KG1 (cell line): ENCODE measurements at places on chromosomes 7 and 10.

- DNase-seq, result no peak
Observed at GRCh38 chr7:106347229-106347833, 62.5 kb upstream of the NAMPT start.

DNA sequence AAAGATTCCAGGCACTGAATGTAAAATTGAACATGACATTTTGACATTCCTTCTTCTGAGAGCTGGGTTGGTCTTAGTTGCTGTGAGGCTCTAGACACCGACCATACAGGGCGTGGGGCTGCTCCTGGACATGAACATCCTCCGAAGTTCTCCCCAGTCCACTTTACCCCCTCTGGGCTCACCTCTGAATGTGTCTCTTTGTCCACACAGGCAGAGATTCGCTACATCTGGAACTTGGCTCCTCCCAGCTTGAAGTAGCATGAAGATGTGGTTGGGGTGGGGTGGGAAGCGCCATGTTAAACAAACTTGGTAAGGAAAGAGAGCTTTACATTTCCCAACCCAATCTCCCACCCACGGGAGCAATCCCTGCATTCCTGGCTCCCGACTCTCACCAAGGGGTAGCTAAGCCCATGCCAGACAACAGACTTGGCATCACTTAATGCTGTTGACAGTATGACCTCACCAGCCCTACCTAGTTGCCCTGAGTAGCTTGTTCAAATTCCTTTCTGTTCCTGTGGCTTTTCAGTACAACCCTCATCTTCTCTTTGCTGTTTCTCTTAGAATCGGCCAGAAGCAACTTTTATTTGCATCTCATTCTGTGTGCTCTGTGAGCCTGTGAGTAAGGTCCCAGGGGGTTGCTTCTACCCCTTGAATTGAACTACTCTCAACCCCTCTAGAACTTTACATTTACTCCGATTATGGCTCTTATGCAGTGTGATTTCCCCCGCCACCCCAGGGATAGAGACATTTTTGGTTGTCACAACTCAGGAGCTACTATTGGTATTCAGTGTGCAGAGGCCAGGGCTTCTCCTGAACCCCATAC lies 211.4 kb downstream of the SEC23IP start:
- no peak for DNase-seq

DNA sequence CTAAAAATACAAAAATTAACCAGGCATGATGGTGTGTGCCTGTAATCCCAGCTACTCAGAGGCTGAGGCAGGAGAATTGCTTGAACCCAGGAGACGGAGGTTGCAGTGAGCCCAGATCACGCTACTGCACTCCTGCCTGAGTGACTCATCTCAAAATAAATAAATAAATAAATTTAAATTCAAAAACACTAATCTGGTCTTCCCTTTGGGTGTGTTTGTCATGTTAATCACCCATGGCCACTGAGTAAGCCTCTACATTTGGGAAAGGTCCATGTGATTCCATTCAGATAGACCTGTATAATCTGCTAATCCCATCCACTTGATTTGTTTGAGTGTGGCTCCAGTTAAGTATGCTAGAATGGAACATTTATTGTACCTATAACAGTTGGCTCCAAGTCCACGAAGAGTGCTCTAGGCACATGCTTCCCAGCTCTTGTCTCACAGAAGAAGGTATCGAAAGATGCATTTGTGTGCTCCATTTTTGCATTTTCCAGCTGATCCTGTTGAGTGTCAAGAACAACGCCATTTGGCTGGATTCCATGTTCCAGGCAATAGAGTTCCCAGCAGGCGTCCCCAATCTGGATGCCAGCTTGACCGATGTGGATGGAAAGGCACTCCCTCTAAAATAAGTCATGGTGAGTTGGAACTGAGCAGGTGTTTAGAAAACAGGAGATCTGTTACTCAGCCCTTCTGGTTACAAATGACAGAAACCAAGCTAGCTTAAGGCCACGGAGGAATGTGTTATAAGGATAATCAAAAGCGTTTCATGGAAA lies 4.0 kb downstream of the TUBAL3 start:
- no peak for DNase-seq

- no peak for DNase-seq
Observed at GRCh38 chr7:159218170-159218569, 73.5 kb upstream of the VIPR2 start.

GRCh38 chr10:22927661-22928403 lies at the start of gene ARMC3:
Gene ARMC3, plus strand, starts transcription at chr10:22928053. Its CDS starts 3,944 bp downstream, at chr10:22931997.
- DNase-seq, result no peak

DNA sequence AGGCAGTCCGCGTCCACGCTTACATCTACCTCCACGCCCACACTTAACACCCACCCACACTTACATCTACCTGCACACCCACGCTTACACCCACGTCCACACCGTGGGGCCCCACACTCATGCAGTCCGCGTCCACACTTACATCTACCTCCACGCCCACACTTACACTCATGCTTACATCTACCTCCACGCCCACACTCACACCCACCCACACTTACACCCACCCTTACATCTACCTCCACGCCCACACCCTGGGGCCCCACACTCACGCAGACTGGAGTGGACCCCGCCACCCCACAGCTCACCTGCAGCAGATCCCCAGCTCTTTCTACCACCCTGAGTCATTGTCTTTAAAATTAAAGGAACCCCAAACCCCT lies 32.4 kb upstream of the PWWP2B start:
- no peak for DNase-seq

DNA sequence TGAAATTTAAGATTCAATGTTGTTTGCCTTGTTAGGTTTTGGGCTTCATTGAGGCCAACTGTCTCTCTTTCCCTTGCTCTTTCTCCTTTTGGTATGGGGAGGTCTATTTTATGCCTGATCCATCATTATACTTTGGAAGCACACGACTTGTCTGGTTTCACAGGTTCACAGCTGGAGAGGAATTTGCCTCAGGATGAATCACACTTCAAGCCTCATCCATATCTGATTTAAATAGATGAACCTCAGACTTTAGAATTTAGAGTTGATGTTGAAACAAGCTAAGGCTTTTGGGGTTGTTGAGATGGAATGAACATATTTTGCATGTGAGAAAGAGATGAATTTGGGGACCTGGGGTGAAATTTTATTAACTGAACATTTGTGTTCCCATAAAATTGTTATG lies 150.5 kb upstream of the IGFBP3 start:
- DNase-seq, result no peak

DNA sequence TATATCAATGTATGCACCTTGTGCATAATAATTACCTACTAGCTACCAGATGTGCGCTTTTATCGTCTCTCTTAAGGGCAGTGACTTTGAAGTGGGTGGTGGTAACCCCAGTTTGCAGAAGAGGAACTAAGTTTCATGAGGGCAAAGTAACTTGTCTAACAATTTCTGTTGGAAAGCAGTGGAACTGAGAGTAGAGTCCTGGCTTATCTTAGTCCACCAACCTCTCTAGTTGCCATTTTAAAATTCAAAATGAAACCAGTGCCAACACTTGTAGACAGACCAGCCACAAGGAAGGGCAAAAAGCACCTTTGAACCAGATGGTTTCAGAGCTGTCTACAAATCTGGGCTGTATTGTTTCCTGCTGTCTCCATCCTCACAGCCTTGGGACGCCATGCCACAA lies 32.0 kb upstream of the RBM20 start:
- DNase-seq, result no peak

DNA sequence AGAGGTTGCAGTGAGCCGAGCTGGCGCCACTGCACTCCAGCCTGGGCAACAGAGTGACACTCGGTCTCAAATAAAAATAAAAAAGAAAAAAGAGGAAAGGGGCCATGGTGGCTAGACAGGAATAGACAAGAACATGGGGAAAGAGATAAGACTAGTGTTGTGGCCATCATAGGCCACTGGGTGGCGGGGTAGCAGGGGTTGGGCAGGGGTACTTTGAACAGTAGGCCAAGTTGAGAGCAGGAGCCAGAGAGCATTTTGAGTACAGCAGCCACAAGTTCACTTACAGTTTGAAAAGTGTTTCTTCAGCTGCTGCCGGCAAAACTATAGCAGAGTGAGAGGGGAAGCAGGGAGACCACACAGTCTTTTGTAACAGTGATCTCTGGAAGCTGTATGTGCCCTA lies 656.0 kb downstream of the CNTNAP2 start:
- no peak for DNase-seq

- DNase-seq, result no peak
Observed at GRCh38 chr10:104274762-104275721, 6.1 kb downstream of the GSTO2 start.

- DNase-seq, result no peak
Observed at GRCh38 chr7:70706204-70706603, 425.7 kb upstream of the GALNT17 start.

DNA sequence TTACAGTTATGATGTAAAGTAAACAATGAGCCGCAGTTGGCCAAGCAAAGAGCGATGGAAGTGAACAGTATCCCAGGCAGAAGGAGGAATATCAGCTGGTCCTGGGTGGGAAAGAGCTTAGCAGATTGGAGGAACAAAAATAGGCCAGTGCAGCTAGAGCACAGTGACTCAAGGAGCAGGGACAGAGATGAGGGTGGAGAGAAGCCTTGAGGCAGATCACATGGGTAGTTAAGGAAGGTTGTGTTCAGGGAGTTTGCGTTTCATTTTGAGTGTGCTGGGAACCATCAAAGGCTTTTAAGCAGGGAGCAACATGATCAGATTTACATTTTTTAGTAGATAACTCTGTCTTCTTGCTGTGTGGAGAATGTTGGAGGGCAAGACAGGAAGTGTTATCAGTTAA lies 113.6 kb downstream of the OAT start:
- DNase-seq, result no peak

DNA sequence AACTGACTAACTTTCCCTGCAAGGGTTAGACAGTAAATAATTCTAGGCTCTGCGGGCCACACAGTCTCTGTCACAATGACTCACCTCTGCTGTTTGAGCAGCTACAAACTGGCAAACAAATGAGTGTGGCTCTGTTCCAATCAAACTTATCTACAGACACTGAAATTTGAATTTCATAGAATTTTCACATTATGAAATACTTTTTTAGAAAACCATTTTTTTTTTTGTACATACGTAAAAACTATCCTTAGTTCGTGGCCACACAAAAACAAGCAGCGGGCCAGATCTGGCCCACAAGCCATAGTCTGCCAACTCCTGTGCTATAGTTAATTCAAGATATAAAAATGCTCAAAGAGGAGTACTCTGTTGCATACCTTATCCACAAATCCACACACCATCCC lies 32.6 kb downstream of the PIP4K2A start:
- peak; percentile 38 for DNase-seq

- no peak for DNase-seq
Observed at GRCh38 chr7:30115709-30116297, 19.0 kb upstream of the MTURN start.

DNA sequence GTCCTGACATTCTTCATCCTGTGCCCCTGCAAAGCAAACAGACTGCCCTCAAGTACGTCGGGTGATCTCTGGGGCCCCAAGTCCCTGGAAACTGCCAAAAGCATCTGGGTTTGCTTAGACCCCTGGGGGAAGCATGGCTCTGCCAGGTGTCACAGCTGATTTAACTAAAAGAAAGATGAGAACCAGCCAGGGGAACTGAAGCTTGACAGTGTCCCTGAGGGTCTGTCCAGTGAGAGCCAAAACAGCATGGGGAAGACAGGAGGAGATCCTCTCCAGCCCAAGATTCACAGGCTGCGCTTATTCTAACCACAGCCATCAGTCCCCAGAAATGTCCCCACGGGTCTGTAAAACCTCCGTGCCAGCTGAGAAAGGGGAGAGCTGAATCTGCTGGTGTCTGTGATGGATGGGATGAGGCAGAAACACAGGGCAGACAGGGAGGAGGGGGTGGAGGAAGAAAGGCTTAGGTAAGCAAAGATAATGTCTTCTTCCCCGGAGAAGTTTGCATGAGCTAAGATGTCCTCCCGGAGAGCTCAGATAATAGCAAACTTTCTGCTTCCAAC lies 21.3 kb downstream of the CCDC3 start:
- DNase-seq, result no peak

DNA sequence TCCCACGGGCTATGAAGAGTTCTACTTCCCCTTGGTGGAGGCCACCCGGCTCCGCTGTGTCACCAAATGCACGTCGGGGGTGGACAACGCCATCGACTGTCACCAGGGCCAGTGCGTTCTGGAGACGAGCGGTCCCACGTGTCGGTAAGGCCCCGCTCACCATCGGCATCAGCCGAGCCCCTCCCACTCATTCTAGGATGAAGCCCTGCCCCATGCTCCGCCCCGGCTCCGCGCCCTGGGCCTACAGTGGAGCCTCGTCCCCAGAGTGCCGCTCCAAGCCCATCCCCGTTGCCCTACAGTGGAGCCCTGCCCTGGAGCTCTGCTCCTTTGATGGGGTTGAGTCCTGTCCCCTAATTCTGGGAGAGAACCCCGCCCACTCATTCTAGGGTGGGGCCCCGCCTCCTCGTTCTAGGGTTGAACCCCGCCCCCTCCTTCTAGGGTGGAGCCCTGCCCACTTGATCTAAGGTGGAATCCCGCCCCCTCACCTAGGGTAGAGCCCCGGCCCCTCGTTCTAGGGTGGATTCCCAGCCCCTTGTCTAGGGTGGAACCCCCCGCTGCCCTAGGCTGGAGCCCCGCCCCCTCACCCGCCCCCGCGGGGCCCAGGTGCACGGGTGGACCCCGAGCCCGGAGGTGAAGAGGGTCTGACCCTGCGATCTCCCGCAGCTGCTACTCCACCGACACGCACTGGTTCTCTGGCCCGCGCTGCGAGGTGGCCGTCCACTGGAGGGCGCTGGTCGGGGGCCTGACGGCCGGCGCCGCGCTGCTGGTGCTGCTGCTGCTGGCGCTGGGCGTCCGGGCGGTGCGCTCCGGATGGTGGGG lies 3.4 kb upstream of the MUC12 start:
- no peak for DNase-seq

DNA sequence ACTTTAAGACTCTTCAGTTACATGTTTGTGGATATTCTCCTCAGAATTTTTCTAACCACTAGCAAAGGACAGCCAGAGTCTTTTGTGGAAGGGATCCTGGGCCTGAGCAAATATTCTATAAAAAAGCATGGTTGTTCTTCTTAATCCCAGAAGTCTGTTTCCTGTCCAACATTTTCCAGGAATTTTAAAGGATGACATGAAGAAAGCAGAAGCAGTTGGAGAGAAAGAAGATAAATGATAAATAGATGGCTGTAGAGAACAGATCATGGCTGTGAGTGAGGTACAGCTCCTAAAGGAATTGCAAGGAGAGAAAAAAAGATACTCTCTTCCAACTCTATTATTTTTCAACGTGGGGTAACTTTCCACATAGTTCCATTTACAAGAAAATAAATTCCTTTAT lies 91.8 kb upstream of the STEAP4 start:
- DNase-seq, result no peak

GRCh38 chr7:136142583-136142982 lies 165.4 kb upstream of the MTPN start:
- no peak for DNase-seq

DNA sequence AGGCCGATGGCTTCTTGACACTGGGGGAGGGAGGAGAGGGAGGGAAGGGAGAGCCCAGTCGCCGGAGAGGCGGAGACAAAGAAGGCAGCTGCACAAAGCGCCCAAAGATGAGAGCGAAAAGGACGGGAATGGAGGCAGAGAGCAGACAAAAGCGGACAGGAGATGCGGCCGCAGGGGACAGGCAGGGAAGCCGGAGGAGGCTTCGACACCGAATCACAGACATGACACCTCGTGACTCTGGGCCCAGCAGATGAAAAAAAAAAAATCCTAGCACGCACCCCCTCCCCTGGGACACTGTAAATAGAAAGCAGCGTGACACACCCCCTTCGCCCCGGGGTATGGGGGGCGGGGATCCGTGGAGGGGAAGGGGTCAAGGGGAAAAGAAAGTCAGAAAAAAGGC lies 976 bp downstream of the NAT16 start:
- DNase-seq, result no peak

- no peak for DNase-seq
Observed at GRCh38 chr7:1033546-1034145, 10.7 kb upstream of the GPR146 start.

GRCh38 chr7:36281945-36282717 lies 107.5 kb upstream of the ANLN start:
- DNase-seq, result no peak

- DNase-seq, result no peak
Observed at GRCh38 chr7:90459888-90460287, 9.6 kb upstream of the PTTG1IP2 start.
